ENCODE measurements at places on chromosomes 3 and 15. TPM values are rescaled to one million over a fixed set of nuclear protein-coding genes. Genes with fewer than 3 reads are reported as not detected.

- DNase-seq: no peak
These were observed 64.1 kb downstream of the PTPRG start for GRCh38 chr3:61625429-61625828.

GRCh38 chr3:112805126-112805525 is 41.5 kb downstream of the CD200R1L start:
- DNase-seq: no peak

DNA sequence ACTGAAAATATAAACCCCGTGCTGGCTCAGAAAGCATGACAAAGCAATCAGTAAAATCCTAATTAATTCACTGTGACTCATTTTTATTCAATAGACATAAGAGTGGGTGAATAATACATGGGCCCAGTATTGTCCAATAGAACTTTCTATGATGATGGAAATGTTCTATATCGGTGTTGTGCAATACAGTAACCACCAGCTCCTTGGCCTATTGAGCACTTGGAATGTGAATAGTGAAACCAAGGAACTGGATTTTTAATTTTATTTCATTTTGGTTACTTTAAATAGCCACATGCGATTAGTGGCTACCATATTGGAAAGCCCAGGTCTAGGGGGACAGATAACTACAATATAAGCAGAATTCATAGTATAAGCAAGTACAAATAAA is 69.8 kb upstream of the PPP2R3A start:
- DNase-seq: no peak

Gene CLCN2
- total RNA-seq: 7.3 TPM

Gene NEK10
- 28.1 TPM for total RNA-seq

DNA sequence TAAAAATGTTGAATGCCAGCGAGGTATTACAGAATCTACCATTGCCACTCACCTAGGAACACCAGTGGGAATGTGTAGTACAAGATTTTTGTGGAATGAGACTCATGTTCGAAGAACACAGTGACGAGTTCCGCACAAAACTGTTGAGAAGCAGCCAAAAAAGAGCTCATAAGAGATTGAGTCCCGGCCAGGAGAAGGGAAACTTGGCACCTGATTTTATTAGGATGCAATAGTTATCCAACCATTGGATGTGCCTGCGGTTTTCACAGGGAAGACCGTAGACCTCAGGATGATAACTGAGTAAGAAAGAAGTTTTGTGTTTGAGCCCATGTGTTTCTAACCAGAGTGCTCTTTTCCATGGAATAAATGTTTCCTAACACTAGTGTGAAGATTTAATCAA is 88.9 kb downstream of the PTPRG start:
- DNase-seq: no peak

DNA sequence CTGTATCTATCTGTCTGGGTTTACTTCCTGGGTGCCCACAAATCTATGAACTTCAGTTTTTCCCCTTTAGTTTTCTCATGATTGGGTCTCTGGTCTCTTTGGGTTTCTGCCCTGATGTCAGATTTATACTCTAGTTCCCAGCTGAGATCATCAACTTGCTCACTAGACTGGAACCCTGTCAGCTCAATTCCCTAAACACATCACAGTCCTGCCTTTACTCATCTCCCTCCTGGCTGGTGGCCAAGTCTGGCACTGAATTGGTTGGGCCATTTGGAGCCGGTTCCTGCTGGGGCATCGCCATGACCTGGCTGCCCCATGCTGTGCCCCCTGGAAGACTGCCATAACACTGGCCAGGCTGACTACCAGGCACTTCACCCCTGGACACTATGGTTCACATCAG is 345.3 kb downstream of the CHST2 start:
- DNase-seq: no peak

DNA sequence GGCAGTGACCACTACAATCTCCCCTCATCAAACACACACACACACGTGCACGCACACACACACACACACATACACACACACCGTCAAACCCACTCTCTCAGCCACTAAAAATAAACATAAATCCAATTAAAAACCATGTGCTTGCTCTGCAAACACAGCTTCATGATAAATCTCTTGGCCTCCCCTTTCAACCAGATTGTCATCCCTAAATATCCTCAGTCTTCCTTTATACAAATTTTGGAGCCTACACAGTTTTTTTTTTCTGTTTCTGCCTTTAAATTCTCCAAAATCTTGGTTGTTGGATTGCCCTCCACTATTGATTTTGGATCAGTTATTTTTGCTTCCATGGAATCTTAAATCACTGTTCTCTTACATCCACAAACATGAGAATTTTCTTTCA is 245.6 kb downstream of the SATB1 start:
- DNase-seq: no peak

Gene SLC51A
- not detected for total RNA-seq

DNA sequence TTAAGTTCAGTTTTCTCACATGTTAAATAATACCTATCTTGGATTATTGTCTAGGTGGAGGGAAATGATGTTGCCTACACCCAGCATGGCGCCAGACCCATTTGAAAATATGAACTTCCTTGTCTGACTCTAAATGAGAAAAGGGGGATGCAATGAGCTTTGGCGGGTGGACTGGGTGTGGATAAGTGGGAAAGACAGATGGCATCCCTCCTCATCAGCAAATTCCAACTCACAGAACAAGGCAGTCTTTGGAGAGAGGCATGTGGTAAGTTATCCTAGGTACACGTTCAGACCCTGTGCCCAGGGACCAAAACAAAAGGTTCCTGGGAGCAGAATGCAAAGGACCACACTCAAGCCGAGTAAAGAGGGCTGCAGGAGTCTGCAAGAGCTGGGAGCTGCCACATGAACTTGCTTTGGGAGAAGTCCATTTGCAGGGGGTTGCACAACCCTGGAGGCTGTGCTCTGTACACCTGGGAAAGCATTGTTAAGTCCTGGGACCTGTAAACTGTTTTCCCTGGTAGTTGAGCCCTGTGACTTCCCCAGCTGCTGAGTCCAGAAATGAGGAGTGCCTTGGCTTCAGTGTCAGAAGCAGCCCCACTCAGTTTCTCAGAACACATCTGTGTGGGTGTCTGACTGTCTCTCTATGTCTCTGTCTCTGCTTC is 102.3 kb upstream of the TPM1 start:
- no peak for DNase-seq

Gene MYRIP
- 10.6 TPM for total RNA-seq

GRCh38 chr3:27228805-27229204 is 140.4 kb downstream of the NEK10 start:
- no peak for DNase-seq

DNA sequence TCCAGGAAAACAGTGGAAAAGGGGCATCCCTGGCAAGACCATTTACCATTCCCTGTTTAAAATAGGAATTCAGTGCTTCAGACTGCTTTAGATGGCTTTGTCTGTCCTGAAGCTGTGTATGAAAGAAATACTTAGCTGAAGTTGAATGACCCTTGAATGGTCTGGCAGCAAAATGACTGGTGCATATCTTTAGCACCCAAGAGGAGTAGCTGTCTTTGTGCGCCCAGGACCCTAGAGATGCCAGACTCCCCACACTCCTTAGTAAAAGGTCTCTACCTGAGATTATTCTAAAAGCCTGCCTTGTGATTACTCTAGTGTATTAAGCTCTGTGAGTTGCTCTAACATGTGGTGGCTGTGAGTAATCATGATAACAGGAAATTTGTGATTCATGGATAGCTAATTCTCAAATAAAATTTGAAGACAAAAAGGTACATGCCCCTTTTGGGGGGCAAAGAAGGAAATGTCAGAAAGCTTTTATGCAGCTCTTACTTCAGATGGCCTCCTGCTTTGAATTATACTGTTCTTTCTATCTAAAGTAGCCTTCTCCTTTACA is 3.2 kb downstream of the MAPKBP1 start:
- no peak for DNase-seq

Gene MINAR1
- 6.9 TPM for total RNA-seq

Gene CDHR4
- total RNA-seq: not detected

Gene SCN11A
- under 0.01 TPM for total RNA-seq

Gene USP19
- 44.8 TPM for total RNA-seq

GRCh38 chr3:13110678-13111116 is 37.5 kb upstream of the IQSEC1 start:
- DNase-seq: no peak

DNA sequence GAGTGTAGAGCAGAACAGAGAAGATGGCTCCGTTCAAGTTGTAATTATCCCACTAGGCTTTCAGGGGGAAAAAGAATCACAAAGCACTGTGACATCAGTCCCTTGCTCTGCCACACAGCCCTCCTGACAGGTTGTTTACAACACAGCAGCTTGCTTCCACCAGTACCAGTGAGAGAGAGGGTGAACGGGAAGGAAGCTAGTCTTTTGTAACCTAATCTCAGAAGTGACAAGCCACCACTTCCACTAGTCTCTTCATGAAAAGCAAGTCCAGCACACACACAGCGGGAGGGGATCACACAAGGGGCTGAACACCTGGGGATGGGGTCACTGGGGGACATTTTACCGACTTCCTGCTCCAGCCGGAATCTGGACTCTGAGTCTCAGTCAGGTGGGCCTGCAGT is 86.3 kb downstream of the FAM81A start:
- no peak for DNase-seq

Gene SATB1
- 67.7 TPM for total RNA-seq

- no peak for DNase-seq
These were observed 5.5 kb downstream of the DAZL start for GRCh38 chr3:16599694-16600093.

Gene GOLGA6B
- total RNA-seq: not detected

DNA sequence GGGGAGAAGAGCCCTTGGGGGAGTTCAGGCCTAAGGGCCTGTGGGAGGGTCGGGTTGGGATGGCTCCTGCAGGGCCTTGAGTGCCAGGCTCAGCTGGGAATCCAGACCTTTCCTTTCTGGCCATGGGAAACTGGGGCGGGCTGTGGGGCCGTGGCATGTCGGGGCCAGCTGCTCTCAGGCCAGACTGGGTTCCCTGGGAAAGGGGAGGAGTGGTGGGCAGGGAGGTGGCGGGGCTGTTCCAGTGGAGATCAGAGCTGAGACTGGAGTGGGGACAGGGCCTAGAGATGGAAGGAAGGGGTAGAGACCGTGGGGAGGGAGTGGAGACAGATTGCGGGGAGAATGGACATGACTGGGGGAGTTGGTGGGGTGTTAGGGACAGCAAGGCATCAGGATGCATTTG is 20.3 kb downstream of the FBLN2 start:
- DNase-seq: no peak

Gene ULK3
- 30.6 TPM for total RNA-seq

DNA sequence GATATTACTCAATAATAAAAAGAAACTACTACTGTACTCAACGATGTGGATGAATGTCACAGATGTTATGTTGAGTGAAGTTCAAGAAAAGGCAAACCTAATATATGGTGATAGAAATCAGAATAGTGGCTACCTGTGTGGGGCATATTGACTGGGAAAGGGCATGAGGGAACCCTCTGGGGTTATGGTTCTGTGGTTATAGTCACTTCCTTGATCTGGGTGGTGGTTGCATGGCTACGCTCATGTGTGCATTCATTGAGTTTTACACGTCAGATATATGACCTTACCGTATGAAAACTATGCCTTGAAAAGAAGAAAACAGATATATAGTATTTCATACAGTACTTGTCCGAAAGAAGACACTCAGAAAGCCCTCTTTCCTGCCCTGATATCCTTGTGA is 331.0 kb upstream of the LRRFIP2 start:
- no peak for DNase-seq

Gene ITIH1
- total RNA-seq: not detected

DNA sequence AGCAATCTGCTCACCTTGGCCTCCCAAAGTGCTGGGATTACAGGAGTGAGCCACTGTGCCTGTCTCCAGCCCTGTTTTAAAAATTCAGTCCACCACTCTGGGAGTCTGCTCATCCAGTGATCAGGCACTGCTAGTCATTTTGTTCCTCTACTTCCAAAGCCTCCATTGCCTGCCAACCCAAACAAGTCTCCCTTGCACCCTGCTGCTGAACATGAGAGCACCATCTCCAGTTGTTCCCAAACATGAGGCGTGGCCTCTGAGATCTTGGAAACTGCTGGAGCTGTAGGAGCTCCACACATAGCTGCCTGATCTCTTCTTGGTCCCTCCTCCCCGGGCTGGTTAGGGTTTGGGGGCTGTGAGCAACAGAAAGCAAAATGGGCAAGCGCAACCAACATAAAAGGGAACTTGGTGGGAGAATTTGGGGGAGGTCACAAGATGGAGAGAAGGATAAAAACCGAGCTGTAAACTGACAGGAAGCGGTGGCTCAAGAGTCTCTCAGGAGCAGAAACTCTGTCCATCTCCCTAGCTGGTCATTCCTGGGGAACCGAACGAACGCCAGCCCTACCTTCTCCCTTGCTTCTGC is 49.6 kb upstream of the TLE3 start:
- DNase-seq: no peak

Measured in frontal cortex (tissue), 4 donors.